ENCODE measurements at places on chromosomes 6 and 20. TPM values are rescaled to one million over a fixed set of nuclear protein-coding genes. Genes with fewer than 3 reads are reported as not detected.

The FAXC gene
- 0.66 TPM for total RNA-seq

The KIF25 gene
- not detected for total RNA-seq

The LY6G6C gene
- total RNA-seq, result not detected

The LY6G6F gene
- total RNA-seq, result not detected

The SAMD10 gene
- total RNA-seq, result 0.99 TPM

The VIP gene
- not detected for total RNA-seq

The EDN3 gene
- not detected for total RNA-seq

The FHL5 gene
- total RNA-seq, result not detected

The MAFB gene
- total RNA-seq, result 3.3 TPM

The BPIFB2 gene
- not detected for total RNA-seq

The NINL gene
- total RNA-seq, result 16.3 TPM

The RFX6 gene
- total RNA-seq, result not detected

The LY6G5B gene
- 3.8 TPM for total RNA-seq

The SPTLC3 gene
- total RNA-seq, result 5.8 TPM

The TUBE1 gene
- total RNA-seq, result 29.4 TPM

The TRIM10 gene
- not detected for total RNA-seq

The EIF2S2 gene
- 106 TPM for total RNA-seq

The LHFPL5 gene
- not detected for total RNA-seq

The OR5V1 gene
- total RNA-seq, result not detected

The IL22RA2 gene
- total RNA-seq, result not detected

The MARCKS gene
- 104 TPM for total RNA-seq

The COL21A1 gene
- 4.6 TPM for total RNA-seq

The SLC13A3 gene
- total RNA-seq, result 6.0 TPM

The SIRPB1 gene
- 1.2 TPM for total RNA-seq

The CLDN20 gene
- not detected for total RNA-seq

The PAK5 gene
- under 0.01 TPM for total RNA-seq

The GCLC gene
- total RNA-seq, result 24.1 TPM

The CYP24A1 gene
- total RNA-seq, result not detected

The TENT5A gene
- total RNA-seq, result 27.2 TPM

The BTN1A1 gene
- total RNA-seq, result not detected

The MEP1A gene
- not detected for total RNA-seq

The OR2H2 gene
- total RNA-seq, result not detected

The PNPLA1 gene
- not detected for total RNA-seq

The KHDC1 gene
- total RNA-seq, result 8.1 TPM

The ADGRF5 gene
- total RNA-seq, result under 0.01 TPM

The RIMS4 gene
- total RNA-seq, result 0.17 TPM

The MMP24 gene
- total RNA-seq, result 0.29 TPM

The SEL1L2 gene
- total RNA-seq, result not detected

The OPN5 gene
- not detected for total RNA-seq

The OR2J3 gene
- not detected for total RNA-seq

The HSPA1L gene
- total RNA-seq, result 1.5 TPM

The ERVFRD-1 gene
- total RNA-seq, result not detected

The CST4 gene
- total RNA-seq, result not detected

The ZNF76 gene
- total RNA-seq, result 21.0 TPM

The MCHR2 gene
- total RNA-seq, result not detected

The C20orf144 gene
- total RNA-seq, result 0.44 TPM

The ASIP gene
- total RNA-seq, result not detected

The PROKR2 gene
- total RNA-seq, result not detected

The TDRD6 gene
- 0.17 TPM for total RNA-seq

The UBD gene
- total RNA-seq, result 0.66 TPM

The ZNF334 gene
- 1.6 TPM for total RNA-seq
